ENCODE measurements at places on chromosomes 2 and 18.

GRCh38 chr2:222606306-222606705 lies 49.6 kb downstream of the FARSB start:
- DNase-seq = no peak

DNA sequence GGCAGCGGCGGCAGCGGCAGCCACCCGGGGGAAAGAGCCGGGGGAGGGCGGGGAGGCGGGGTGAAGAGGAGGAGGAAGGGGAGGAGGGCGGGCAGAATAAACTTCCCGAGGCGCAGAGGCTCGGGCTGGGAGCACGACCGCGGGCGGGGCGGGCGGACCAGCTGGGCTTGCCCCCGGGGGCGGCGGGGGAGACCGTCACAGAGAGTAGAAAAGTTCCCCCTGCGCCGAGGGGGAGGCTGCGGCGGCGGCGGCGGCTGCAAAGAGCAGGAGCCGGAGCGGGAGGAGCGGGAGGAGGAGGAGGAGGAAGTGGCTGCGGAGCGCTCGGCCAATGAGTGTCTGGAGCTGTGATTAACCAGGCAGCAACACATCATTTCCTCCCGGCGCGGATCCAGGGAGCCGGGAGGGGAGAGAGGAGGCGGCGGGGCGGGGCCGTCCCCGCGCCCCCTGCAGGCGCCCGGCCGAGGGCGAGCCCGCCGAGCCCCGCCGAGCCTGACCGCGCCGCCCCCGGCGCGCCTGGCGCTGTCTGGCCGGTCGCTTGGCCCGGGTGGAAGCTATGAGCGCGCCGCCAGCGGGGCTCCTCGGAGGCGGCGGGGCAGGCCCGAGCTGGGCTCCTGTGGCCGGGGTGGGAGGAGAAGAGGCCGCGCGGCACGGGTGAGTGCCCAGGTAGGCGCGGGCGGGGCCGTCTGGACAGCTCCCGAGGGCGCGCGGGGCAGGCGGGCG lies at the start of gene ACVR1:
Gene ACVR1, minus strand, starts transcription at position 265 of the 720 bp plus-strand sequence. CDS start 76,837 bp downstream, outside the sequence.
- peak; percentile 95 for DNase-seq

DNA sequence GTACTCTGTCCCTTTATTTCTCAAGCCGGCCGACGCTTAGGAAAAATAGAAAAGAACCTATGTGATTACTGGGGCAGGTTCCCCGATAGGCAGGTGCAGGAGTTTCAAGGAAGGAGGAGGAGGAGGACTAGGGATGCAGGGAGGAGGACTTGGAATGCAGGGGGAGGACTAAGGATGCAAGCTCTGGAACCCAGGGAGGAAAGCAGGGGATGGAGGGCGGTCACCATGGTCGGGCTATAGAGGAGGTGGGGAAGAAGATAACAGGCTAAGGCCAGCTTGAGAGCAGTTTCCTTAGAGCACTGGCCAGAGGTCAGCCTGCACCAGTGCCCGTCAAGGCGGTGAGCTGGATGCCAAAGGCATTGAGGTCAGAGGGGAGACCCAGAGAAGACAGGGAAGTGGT lies 18.7 kb upstream of the B3GNT7 start:
- DNase-seq = no peak

DNA sequence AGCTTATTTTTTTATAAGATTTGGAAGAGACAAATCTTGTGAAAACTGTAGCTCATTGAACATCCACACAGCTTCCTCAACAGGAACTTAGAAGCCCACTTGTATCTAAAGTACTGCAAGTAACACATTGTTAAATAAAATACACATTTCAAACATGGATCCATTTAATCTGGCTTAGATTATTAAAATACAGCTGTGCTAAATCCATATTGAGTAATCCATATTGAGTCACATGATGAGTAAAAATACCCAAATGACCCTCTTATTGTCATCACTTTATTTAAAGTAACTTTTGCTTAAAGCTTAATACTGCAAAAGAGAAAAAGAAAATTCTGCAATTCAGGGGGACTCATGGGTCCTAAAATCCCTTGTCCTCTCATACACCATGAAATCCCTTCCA lies 133.3 kb downstream of the OSR1 start:
- no peak for DNase-seq

- no peak for DNase-seq
Measured at GRCh38 chr2:112488201-112488600, 6.2 kb downstream of the TTL start.

DNA sequence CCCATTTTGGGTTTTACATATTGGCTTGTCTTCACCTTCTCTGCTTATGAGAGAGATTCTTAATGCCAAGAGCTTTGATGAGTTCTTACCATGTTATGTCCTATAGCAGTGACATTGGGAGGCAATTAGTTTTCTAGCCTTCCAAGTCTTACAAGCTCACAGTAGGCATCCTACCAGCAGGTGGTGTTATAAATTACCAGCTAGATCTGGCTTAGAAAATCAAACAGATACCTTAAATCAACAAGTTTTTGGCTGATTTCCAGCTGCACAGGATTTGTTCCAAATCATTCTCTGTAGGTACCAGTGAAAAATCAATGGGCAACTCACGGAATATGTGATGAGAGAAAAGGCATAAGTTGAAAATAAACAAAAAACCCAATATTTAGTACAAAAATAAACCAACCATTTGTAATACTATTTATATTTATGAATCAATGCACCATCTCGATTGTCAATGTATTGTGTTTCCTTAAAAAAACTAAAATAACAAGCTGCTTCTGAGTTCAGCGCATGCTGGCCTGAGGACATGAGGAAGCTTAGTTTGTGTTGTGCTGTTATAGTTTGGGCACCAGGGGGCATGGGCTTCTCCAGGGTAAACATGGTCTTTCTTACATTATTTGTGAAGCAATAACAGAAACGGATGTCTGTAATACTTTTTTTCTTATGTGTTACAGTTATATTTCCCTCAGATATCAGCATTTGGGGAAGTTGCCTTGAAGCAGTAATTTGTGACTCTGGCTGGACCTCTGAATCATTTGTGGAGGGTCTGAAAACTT lies 34.1 kb upstream of the NXPH2 start:
- DNase-seq = no peak

DNA sequence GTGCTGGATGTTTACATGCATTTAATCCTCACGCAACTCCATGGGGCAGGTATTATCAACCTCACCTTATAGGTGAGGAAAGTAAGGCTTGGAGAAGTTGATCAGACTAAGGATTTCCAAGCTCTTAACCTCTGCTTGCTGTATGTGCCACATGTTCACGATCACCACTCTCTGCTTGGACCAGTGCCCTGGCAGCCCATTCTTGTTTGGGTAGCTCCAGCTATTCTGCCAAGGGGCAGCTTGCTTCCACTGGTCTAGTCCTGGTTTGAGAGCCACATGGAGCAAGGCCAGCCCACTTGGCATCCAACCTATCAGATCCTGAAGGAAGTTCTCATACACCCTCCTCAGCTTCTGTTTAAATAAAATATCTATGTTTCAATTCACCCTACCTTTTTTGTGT lies 14.3 kb downstream of the PLB1 start:
- DNase-seq = no peak
